ENCODE measurements at places on chromosomes 5 and 9.

GRCh38 chr5:138448481-138449398 lies 9.9 kb downstream of the REEP2 start:
- no peak for DNase-seq

DNA sequence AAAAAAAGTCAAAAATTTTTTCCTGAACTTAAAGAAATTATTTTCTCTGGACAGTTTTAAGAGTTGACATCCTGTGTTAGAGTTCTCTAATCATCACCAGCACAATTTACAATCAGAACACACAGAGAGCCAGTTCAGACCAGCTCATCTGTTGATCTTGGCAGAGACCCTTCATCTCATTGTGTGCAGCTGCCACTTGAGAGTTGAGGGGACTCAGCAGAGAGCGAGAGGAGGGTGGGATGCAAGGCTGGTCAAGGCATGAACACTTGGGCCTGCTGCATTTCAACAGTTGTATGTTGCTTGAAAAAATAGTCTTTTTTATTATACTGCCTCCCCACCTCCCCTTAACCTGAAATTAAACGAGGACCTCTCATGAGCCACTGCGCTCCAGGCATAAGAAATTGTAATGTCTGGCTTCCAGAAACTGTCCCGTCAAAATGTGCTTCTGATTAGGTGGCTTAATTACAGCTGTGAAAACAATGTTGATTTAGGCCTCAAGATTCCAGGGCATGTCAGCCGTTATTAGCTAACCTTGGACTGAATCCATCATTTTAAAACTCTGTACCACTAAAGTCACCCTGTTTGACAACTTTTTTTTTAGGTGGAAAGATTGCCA lies 383.6 kb downstream of the CCDC171 start:
- no peak for DNase-seq

DNA sequence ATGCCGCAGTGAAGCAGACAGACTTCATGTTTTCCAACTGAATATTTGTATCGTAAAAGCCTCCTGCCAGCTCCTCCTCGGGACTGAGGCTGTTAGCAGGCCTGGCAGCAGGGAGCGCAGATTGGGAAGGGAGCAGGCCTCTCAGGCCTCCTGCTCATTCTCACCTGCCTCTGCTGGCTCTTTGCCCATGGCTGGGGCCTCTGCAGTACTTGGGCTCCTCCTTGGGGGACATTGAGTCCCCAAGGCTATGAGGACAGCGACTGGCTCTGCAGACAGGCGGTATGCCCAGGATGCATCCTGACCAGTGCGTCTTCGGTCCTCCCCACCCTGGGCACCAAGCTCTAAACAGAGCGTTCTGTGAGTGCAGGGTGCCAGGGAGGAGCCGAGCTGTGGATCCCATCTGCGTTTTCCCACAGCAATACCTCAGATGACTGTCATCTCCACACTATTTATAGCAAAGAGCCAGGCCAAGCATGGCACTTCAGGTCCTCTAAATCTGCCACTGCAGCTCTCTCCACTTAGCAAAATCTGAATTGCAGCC lies 38.7 kb downstream of the TSTD2 start:
- DNase-seq = no peak

DNA sequence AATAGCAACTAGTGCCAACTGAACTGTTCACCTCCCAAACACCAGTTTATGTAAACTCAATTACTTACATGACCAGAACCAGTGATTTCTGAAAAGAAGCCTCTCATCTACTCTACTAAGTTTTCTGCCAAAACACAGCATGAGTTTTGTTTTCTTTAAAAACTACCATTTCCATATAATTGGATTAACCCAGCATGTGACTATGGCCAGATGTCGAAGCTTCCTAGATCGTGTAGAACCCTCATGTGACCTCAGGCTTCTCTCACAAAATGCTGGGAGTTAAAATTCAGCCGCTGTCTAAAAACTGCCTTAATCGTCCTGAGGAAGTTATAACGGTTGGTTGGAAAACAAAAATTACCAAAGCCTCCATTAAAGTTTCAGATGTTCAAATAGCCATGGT lies 303.5 kb downstream of the IRX1 start:
- DNase-seq = no peak

GRCh38 chr5:11683666-11684065 lies 220.6 kb downstream of the CTNND2 start:
- no peak for DNase-seq

DNA sequence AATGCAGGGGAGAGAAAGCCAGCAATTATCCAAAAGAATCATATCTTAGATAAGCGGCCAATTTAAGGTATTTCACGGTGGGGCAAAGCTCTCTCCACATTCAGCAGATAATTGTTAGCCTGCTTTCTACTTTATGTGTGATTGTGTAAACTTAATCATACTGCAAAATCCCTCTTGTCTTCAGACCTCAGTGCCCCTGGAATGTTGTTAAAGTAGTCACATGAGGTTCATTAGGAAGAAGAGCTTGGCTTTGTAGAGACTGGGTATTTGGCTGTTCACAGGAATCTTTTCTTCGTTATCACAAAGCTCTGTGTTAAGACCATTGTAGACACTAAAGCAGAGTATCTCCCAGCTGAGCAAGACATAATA lies 127.0 kb downstream of the RFK start:
- DNase-seq = no peak
